Esophagus squamous epithelium (tissue), 5 donors: ENCODE measurements at places on chromosomes 3 and 15.

- no peak for DNase-seq
These were observed 111.4 kb downstream of the DLG1 start for GRCh38 chr3:197186887-197187588.

GRCh38 chr15:27686369-27686768 is 412.7 kb downstream of the OCA2 start:
- DNase-seq = no peak

DNA sequence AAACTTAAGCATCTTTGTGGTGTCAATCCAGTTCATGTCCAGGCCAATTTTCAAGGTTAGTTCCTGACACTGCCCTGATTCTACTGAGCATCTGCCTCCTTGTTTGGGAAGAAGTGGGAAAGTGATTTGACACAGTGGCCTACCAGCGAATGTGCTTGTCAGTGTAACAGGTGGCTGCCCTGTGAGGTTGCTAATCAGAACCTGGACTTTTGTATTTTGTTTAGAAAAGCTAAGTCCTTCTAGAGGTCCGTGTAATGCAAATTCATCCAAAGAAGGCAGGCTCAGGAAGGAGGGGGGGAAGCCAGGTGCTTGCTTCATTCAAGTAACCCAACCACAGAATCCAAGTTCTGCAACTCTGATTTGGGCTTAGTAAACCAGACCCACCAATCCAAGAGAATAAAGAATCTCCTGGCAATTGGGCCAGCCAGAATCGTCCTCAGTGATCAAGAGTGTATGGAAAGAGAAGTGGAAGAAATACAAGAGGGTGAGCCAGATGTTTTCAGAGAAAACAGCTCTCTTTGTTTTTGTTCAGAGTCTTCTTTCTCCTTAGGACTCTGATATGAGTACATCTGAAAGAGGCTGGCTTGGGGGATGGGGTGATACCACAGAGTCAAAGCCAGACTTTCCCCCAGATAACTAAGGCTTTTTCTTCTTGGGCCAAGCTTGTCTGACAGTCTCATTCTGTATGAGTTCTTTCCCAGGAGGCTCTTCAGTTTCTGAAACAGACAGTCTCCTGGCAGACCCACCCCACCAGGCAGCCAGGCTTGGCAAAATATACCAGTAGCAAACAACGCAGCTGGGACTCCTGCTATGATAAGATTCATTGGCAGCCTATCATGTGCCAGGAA is 508.9 kb upstream of the TBL1XR1 start:
- no peak for DNase-seq

GRCh38 chr3:53202331-53203015 is 41.5 kb downstream of the PRKCD start:
- no peak for DNase-seq

DNA sequence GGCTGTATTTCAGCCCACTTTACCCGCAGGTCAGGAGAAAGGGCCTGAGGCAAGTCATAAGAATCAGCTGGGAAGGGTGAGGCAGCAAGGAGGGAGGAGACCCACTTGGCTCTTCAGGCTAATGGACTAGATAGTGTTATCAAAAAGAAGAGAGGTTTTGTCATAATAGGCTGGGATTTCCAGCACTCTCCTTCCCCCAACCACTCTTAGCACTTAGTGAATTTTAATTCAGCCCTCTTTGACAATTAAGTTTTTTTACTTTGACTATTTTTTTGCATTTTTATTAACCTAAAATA is 771 bp downstream of the MPI start:
- no peak for DNase-seq

DNA sequence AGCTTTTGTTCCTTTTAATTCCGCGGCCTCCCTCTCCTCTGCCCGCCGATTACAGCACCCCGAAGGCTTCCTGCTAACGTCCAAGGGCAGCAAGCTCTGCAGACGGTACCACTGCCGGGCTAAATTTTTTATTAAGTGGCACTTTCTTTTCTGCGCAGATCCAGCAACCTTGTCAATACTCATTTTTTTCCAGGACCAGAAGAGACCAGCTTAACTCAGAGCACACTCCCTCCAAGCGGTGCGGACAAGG is 542 bp upstream of the MEIS2 start:
- no peak for DNase-seq

GRCh38 chr3:175398676-175399075 is 539.5 kb downstream of the NAALADL2 start:
- DNase-seq = no peak

- no peak for DNase-seq
These were observed 37.0 kb downstream of the CCNL1 start for GRCh38 chr3:157122832-157123427.

DNA sequence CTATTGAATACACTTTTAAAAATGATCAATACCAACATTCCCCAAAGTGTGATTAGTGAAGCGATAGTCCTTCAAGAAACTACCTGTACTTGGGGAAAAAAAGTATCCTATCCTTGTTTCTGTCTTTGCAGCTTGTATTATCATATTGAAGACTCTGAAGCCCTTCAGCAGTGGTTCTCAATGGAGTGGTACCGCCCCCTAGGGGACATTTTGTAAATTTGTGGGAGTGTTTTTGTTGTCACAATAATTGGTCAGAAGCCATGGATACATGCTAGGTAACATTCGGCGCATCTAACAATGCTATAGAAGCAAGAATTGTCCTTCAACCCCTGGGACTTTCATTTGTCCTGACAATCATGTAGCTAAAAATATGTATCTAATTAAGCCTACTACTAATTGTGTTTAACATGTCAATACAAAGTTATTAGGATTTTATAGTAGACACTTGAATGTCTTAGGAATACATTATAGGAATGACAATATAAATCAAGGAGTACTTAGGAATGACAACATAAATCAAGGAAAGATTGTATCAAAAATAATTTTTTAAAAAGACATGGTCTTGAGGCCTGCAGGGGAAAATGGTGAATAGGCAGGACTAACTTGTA is 53.7 kb downstream of the NMD3 start:
- DNase-seq = no peak

- no peak for DNase-seq
These were observed 82.8 kb downstream of the RORA start for GRCh38 chr15:61146091-61146930.
